GM04503 (cell line): ENCODE measurements at places on chromosomes 4 and X.

DNA sequence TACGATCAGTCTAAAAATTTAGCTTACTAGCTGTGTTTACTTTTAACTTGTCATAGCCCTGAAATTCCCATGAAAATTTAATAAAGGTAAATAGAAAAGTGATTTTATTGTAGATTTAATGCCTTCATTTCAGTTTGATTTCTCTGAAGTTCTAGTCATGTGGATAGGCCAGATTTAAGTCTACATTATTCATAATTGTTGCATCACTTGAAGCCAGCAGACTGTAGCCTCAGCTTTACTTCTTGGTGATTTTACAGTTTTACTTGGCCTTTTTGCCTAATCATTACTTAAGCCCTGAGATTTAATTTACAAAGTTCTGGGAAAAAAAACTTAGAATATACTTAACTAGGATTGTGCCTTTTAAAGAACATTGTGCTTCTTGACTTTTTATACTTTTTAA lies 73.5 kb upstream of the FHDC1 start:
- no peak for DNase-seq

DNA sequence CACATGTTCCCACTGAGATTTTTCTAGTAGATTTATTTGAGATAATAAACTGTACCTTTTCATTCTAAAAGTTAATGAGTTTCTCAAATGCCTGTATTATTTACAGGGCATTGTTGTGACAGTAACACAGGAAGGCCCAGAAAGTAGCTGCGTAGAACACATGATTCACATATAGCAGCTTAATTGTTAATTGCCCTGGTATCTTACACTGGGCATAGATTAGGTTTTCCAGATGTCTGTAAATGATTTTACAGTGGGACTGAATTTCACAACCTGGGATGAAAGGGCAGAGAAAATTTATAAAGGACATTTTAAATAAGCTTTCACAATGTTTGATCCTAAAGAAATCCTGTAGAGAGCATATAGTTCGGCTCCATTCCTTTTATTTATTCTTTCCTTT lies 27.6 kb downstream of the UGT8 start:
- DNase-seq, result no peak

DNA sequence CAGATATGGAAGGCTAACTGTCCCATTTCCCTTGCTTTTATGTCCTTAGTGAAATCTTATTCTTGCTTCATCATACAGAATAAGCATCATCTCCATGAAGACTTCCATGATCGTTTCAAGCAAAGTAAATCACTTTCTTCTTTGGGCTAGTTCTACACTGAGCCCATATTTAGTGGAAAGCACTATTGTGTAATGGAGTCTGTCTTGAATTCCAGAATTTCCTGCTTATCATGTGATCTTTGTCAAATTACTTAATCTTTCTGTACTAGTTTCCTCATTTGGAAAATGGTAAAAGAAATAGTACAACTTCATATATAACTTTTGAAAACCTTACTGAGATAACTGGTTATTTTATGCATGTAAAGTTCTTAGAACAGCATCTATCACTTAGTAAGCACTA lies 7.6 kb downstream of the ANAPC10 start:
- no peak for DNase-seq

GRCh38 chrX:10577853-10578252 lies 42.5 kb downstream of the MID1 start:
- no peak for DNase-seq
